Osteoblast (primary cell): ENCODE measurements at places on chromosomes 4 and X.

DNA sequence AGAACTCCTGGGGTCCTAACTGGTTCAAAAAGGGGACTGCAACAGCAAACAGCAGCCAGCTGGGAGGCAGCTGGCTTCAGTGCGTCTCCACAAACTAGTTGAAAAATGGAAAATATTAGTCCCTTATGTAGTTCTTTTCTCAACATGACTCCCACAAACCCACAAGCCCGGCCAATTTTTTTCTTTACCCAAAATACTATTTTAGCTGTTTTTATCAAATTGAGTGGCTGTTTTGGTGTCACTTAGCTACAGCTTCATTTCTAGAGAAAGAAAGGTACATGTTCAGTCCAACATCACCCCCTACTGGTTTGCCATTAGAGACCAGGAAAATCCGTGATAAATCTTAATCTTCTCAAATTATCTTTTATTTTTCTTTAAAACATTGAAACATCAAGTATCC is 97.2 kb downstream of the GUCY2F start:
- DNase-seq = no peak

DNA sequence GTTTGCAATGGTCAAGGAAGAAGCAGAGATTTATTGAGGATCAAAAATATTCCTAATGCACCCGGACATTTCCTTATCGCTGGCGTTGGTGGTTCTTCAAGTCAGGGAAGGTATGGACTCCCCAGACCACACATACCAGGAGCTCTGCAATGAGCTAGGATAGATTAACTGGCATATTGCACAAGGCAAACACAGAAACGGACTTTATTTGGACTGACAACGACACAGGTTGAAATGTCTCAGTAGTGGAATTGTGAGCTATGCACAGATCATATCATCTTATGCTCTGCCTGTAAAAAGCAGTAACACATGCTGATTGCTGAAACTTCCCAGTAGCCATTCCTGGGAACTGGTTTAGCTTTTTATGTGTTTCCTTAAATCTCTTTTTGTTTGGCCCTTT is 1.7 kb downstream of the TSPAN7 start:
- peak; percentile 22 for DNase-seq

- no peak for DNase-seq
Observed at GRCh38 chrX:125765347-125765746, 400.7 kb downstream of the DCAF12L2 start.

- DNase-seq = peak; percentile 47
Observed at GRCh38 chrX:13153796-13154195, 109.4 kb upstream of the FAM9C start.

- DNase-seq = no peak
Observed at GRCh38 chr4:128835498-128836222, 26.2 kb downstream of the JADE1 start.

DNA sequence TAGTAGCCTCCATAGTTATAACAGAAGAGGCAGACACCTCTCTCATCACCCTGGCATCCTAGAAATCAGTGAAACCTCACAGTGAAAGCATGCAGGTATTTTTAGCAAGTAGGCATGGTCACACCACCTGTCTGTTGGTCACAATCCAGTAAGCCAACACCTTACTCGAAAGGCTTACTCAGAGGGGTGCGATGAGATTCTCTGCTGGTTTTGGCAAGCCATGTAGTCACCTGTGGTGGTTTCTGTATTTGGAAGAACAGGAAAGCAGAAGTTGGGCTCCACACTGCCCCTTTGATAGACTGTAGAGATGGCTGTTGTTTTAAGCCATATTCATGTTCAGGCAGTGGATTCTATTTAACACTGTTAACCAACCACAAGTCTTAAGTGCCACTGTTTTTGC is 134.7 kb downstream of the DCLK2 start:
- DNase-seq = no peak

- DNase-seq = no peak
Observed at GRCh38 chr4:138305050-138305449, 62.9 kb upstream of the SLC7A11 start.

DNA sequence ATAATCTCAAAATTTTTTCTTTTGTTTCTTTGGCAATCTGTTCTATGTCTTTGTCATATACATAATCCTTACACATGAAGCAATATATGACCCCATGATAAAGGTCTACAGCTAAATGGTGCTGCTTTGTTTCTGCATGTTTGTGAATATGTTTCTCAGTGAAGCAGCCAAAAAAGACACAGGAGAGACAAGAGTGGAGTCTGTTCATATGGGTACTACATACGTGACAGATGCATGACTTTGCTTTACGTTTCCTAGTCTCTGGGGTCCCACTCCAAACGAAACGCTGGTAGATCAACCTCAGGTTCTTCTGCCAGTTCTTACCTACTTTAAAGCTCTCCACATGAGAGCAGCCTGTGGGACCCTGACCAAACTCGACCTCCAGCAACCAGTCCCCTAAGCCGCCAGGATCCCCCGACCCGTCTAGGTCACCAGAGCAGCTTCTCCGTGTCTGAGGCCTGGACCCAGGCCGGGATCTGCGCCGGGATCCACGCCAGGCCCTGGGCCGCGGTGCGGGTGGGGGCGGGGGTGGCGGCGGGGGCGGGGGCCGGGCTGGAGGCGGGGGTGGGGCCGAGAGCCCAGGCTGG is 1.5 kb downstream of the USP51 start:
- DNase-seq = no peak

DNA sequence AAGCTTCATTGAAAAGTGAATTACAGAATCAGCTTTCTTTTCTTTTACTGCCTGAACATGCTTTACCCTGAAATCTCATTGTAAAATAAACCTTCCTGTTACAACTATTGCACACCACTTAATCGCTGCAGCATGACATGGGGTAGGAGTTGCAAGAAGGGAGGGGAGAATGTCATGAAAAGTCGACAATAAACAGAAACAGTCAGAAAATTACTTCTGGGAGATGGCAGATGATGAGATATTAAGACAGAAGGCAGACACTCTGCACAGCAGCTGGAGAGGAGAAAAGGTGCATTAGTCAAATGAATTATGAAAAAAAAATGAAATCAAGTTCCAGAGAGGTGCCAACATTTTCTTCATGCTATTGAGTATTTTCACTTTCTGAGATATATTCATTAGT is 287.7 kb downstream of the PCDH7 start:
- DNase-seq = no peak

DNA sequence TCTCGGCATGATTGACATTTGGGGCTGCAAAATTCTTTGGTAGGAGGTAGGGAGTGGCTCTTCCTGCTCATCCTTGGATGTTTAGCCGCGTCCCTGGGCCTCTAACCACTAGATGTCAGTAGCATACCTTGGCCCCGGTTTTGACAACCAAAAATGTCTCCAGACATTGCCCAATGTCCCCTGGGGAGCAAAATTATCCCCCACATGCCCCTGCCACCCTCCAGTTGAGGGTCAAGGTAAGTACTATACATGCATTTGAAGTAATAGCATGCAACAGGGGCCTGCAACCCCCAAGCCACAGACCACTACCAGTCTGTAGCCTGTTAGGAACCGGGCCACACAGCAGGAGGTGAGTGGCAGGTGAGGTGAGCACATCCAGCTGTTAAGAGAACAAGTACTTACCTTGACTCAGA is 17.6 kb upstream of the KIAA1210 start:
- peak; percentile 50 for DNase-seq

GRCh38 chr4:24209131-24209530 is 319.3 kb upstream of the PPARGC1A start:
- DNase-seq = no peak

DNA sequence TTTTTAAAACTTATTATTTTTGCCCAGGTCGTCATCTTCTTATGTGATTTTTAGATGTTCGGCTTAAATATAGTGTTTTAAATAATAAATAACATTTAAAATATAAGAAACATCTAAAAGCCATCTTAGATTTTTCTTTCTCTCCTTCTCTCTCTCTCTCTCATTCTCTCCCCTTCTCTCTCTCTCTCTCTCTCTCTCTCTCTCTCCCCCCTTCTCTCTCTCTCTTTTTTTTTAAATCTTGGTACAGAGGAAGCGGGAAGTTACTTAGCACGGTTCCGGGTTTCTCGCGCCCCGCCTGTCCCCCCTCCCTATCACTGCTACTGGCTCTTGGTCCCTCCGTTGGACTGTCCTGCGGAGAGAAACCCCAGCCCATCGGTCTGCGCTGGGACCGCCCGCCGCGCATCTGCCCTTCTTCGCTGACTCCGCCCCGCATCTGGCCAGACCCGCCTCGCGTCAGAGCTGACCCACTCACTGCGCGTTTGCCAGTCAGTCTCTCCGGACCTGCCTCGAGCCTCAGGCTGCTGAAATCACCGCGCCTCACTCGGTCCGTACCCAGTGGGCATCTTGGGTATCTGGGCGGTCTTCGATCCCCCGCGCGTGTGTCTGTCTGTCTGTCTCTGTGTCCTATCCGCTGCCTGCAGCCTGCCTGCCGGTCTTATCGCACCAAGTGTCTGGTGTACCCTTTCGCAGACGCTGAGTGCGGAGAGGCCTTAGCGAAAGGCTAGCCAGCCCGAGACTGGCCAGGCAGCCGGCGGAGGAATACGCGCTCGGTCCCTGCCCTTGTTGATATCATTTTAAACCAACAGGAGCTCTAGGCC is at the start of gene PABPC5:
PABPC5 (plus strand) TSS at position 489 of the 818 bp plus-strand sequence. CDS start 739 bp downstream, outside the sequence.
- DNase-seq = peak; percentile 82

GRCh38 chr4:116183241-116183640 is 902.1 kb downstream of the TRAM1L1 start:
- no peak for DNase-seq

GRCh38 chrX:30312858-30313257 is 3.7 kb upstream of the NR0B1 start:
- no peak for DNase-seq

- DNase-seq = peak; percentile 34
Observed at GRCh38 chrX:46574774-46575381, 1.3 kb downstream of the CHST7 start.

DNA sequence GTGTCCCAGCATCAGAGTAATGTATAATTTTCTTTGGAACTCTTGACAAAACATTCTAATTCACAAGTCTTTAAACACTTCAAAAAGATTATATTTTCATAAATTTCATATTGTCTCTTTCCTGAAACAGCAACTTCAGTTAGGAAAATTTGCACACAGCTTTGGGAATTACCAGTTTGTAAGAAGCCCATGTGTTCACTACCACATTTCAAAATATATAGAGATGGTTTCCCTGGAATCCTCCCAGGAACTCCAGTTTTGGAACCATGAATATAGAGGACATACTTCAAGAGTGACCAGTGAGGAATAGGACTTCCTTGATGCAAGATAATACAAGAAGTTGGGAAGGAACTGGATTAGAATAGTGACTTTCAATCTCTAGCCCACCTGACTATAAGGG is 28.7 kb upstream of the HPGDS start:
- no peak for DNase-seq

DNA sequence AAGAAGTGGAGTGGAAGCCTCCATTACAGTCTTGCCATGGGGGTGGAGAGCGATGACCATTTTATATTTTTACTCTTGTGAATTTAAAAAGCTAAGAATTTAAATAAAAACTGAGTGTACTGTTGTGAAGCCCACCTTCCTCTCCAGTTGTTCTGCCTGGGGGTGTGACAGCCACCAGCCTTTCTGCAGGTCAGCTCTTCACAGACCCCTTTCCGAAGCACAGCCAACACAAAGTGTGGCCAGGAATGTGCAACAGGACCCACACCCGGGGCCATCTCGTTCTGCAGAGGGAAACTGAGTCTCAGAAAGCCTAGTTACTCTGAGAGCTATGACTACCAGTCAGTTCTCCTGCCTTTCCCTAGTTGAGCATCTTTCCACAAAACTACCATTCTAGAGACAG is 1.4 kb downstream of the GRPEL1 start:
- DNase-seq = no peak

- peak; percentile 9 for DNase-seq
Observed at GRCh38 chr4:13705521-13706041, 78.1 kb upstream of the BOD1L1 start.

- peak; percentile 69 for DNase-seq
Observed at GRCh38 chrX:14777525-14777924, 95.3 kb downstream of the FANCB start.

GRCh38 chrX:9279234-9279544 is 185.7 kb upstream of the TBL1X start:
- no peak for DNase-seq

DNA sequence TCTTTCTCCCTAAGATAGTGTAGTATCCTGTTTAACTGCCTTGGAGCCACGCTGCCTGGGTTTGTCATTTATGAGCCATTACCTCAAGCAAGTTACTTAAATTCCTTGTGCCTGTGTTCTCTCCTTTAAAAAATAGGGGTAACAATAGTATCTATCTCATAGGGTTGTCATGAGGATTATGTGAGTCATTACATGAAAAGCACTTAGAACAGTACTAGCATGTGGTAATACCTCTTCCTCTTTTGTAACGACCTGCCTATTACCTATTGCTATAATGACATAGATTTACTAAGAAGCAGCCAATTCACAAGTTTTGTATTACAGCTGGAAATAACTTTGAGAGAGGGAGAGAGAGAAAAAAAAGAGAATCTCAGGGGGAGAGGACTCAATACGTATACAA is 834.7 kb downstream of the RAPGEF2 start:
- no peak for DNase-seq

- DNase-seq = no peak
Observed at GRCh38 chr4:111773858-111774257, 371.4 kb upstream of the FAM241A start.

DNA sequence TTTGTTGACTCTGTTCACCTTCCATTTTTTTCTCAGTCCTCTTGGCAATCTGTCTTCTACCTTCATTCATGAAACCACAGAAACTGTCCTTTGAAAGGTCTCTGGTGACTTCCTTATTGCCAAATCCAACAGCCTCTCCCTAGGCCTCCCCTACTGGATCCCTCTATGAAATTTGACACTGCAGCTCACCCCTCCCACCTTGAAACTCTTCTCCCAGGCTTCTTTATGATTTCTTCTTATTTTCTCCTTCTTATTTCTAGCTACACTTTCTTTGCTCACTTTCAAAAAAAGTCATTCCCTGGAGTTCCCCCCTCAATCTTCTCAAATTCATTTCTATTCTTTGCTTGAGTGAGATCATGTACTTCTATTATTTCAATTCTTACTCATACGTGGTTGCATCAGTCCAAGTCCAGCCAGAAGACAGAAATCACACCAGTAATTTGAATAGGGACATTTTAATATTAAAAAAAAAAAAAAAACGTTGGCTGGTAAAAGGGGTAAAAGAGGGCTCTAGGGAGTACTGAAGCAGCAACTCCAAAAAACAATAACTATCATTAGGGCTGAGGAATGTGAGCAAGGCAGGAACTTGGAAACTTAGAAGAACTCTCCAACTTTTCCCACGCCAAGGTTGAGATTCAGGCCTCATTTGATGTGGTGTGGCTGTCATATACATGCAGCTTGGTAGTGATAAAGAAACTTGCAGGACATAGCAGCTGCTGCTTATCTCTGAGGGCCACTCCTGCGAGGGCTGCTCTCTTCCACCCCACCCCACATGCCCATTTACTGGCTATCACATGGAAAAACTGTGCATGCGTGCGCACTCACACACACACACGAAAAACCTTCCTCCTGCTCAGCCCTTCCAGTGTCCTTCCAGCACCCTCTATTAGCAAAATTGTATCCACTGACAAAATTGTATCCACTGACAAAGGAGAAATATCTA is 169.8 kb upstream of the GALNT7 start:
- DNase-seq = peak; percentile 70

GRCh38 chr4:52408471-52408870 is 250.6 kb downstream of the USP46 start:
- DNase-seq = no peak
